ENCODE measurements at places on chromosomes 3 and 15.

- no peak for DNase-seq
These were observed 181.7 kb downstream of the SUCLG2 start for GRCh38 chr3:67472674-67473201.

DNA sequence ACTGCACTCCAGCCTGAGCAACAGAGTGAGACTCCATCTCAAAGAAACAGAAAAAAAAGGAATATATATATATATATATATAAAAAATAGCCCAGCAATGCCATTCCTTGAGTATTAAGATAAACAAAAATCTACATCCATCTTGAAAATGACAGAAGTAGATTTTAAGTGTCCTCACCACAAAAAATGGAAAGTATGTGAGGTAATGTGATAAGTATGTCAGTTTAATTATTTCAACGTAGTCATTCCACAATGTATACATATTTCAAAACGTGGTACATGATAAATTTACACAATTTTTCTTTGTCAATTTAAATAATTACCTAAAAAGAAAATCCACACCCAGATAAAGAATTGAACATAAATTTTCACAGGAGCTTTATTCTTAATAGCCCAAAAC, 54.9 kb downstream of the HCN4 start:
- no peak for DNase-seq

DNA sequence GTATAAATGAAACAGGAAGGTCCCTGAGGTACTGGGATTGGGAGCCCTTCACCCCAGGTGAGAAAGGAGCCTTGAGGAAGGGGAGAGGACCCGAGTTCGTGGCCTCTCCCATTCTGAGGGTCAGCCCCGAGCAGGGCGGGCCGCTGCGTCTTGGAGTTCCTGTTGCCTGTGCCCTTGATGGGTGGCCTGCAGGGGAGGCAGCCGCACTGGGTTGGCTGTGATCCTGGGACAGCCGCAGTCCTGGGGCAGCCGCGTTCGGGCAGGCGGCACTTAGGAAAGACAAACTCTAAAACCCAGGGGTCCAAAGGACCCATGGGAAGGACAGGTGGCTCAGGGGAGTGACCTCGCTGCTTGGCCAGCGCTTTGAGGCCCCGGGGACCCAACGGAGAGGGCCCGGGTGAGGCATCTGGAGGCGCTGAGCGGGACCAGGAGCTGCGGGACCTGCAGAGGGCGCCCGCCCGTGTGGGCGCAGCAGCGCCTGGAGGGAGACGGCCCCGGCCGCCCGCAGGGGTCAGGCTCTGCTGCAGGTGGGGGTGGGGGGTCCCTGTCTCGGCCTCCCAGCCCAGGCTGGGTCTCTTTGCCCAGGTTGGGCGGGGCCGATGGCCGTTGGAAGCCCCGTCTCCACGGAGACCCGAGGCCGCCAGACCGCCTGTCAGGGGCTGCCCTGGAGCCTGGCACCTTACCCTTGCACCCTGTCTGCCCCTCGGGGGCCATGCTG, 65.1 kb downstream of the HMCES start:
- no peak for DNase-seq

GRCh38 chr15:47675735-47676134, 41.6 kb upstream of the SEMA6D start:
- no peak for DNase-seq

GRCh38 chr15:62828364-62828763, 214.2 kb upstream of the TPM1 start:
- DNase-seq: no peak

- DNase-seq: no peak
These were observed 29.8 kb downstream of the PTH1R start for GRCh38 chr3:46907271-46907670.

DNA sequence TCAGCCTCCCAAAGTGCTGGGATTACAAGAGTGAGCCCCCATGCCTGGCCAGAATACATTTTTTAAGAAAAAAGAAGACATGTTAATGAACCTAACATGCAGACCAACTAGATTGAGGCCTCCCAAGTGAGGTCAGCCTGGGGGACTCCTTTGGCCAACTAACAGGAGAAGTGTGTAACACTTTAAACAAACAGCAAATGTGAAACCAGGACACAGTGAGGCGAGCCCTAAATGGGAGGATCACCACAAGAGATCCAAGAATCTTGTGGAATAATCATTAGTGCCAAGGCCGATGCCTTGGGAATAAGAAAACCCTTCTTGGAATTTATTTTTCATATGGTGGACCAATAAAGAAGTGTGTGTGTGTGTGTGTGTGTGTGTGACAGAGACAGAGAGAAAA, 73.9 kb downstream of the ATP10A start:
- DNase-seq: no peak

- no peak for DNase-seq
These were observed 463.6 kb downstream of the SHQ1 start for GRCh38 chr3:72384602-72385001.

DNA sequence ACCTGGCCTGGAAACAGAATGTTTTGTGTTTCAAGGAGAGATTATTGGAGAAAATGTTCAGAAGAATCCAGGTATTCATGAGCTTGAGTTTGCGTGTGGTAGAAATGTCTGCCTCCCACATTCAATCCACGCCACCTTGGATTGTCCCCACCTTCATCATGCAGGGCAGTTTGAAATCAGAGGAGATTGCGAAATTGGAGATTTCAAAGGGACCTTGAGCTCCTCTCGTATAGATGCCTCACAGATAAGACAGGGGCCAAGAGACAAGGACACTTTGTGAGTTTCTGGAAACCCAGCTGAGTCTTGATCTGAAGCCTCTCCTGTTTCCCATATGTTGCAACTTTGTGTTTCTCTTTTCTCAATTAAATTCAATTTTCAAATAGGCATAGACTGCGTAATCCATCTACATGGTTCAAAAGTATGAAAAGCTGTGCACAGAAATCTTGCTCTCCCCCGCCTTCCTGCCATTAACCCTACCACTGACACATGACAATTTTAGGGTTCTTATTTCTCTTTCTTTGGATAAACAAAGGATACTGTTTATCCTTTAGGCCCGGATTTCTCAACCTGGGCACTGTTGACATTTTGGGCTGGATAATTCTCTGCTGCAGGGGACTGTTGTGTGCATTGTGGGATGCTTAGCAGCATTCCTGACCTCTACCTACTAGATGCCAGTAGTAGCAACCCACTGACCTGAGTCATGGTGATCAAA, 53.8 kb downstream of the CMTM8 start:
- DNase-seq: no peak

DNA sequence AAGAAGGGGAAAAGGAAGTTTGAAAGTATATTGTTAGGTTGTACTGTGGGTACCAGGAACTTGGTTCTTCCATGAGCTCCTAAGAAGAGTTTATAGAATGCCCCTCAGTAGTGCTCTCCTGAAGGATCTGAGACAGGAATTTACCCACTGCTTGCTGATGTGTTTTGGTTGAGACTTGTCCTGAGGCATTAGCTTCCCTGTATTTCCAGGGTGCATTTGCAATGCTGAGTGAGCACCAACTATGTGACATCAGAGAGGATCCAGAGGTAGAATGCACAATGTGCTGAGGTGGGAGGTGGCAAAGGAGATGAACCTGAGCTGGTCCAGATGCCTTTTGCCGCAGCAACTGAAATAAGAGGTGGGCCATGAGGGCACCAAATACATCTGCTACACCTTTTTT, 64.3 kb upstream of the LRRC3B start:
- DNase-seq: no peak

DNA sequence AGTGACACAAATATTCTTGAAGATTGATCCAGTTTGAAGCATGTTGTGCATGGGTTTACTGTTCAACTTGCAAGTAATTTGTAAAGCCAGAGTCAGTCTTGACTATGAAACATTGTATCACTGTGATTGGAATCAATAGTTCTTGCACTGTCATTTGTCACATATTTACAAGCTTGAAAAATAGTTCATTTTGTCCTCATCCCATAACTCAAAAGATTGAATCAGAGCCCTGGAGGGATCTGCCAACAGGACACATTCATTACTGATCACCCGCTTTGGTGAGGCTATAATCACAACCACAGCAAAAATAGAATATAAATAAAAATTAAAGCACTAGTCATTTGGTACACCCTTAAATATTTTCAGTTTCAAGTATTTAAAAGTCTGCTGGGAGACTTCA, 368.9 kb downstream of the WDR72 start:
- no peak for DNase-seq

DNA sequence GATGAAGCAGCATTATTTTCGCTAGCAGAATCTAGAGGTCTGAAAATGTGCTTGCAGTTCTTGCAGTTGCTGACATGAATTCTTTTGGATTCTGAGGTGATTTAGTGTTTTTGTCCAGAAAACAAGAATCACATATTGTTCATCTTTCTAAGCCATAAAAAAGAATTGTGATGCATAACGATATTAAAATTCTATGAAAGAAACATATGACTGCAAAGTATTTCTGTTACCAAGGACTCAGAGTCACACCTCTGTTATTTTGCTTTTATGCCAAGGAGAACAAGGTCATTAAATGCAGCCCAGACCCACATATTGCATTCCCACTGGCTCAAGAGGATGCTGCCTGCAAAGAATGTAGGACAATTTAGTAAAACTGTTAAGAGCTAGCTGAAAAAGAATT, 299.8 kb upstream of the GPR149 start:
- DNase-seq: no peak

DNA sequence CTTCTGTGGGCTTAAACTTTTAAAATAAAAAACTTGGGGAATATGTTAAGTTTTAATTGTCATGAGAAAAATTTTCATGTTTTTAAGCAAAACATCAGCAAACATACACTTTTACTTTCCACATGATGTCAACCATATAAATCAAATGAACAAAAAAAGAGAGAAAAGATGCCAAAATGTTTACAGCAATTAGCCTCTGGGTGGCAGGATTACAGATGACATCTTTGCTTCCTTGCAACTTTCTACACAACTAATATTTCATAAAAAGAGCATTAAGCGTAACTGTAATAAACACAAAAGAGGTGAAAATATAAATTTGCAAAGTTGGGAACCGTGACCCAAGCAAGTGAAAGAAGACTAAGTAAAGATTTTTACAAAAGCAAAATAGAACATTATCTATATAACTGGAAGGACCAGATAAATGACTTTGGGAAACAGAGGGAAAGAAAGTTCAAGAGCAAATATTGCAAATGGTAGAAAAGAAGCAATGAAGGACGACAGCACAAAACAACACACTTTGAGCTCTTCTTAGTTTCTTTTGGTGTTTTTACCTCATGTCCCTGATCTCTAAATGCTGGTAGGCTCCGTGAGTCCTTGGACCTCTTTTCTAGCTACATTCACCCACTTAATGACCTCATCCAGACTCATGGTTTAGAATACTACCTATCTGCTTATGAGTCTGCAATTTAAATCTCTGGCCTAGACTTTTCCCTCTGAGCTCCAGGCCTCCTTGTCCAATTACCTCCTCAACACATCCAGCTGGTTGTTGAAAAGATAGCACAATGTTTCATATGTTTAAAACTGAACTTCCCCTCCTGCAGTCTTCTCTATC, 9.4 kb downstream of the TP53BP1 start:
- no peak for DNase-seq

DNA sequence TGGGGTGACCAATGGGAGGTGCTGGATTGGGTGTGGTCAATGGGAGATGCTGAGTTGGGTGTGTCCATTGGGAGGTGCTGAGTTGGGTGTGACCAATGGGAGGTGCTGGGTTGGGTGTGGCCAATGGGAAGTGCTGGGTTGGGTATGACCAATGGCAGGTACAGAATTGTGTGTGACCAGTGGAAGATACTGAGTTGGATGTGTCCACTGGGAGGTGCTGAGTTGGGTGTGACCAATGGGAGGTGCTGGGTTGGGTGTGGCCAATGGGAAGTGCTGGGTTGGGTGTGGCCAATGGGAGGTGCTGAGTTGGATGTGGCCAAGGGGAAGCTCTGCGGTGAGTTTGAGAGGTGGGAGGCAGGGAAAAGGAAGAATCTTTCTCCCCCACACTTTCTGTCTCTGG, 250.0 kb upstream of the PROK2 start:
- DNase-seq: no peak

DNA sequence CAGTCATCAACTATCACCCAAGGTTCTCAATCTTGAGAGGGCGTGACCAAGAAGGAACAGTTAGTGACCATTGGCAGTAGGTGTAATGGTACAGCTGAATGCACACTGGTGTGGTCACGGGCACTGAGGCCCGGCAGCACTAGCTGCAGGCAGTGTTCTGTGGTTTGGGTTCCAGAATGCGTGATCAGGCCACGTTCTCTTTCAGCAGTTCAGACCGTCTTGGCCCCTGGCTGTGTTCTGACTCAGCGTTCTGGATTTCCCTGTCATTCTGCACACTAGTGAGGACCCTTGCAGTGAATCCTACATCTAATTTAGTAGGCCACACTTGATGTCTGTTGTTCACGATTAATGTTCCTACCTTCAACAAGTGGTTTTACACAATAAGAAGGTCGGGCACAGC, 220.5 kb upstream of the SLCO3A1 start:
- no peak for DNase-seq

DNA sequence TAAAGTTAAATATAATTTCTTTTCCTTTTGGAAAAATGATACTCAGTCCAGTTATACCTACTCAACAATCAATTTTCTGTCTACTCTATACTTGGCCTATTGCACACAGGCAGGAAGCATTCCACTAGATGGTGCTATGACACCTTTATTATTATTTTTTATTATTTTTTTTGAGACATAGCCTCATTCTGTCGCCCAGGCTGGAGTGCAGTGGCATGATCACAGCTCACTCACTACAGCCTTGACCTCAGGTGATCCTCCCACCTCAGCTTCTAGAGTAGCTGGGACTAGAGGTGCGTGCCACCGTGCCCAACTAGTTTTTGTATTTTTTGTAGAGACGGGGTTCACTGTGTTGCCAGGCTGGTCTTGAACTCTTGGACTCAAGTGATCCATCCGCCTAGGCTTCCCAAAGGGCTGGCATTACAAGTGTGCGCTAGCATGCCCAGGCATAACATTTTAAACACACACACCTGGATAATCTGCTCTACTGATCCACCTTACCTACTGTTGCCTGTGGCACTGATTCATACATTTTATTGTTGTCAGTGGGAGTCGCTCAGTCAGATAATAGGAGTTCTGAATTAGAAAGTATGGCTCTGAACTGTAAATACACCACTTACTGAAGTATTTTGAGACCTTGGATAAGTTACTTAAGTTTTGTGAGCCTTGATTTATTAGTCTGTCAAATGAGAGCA, 56.2 kb downstream of the EIF3J start:
- DNase-seq: no peak

DNA sequence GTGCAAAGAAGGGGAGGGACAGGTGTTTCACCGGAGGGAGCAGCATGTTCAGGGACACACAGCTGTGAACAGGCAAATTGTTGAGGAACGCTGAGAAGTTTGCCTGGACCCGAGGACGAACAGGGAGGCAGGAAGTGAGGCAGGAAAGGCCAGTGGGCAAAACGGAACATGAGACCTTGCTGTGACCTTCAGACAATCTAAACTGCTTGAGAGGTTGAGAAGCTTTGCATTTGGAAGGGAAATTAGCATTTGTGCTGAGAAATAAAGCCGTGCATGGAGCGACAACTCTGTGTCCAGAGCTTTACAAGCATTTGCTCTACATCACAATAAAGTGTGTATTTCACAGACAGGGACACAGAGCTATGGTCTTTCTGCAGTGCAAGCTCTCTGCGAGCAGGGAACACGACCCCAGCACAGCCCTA, 47.9 kb downstream of the CDC25A start:
- DNase-seq: no peak

- no peak for DNase-seq
These were observed 265.0 kb downstream of the EPHA3 start for GRCh38 chr3:89372456-89372855.

GRCh38 chr3:32237670-32238452, 619 bp upstream of the CMTM8 start:
- DNase-seq: no peak
